Activated T-helper 1 cell treated with anti-CD3 and anti-CD28 coated beads, Interleukin-2, amount 50 U/mL, for 16 hours (primary cell): ENCODE measurements at places on chromosomes 3 and 15.

DNA sequence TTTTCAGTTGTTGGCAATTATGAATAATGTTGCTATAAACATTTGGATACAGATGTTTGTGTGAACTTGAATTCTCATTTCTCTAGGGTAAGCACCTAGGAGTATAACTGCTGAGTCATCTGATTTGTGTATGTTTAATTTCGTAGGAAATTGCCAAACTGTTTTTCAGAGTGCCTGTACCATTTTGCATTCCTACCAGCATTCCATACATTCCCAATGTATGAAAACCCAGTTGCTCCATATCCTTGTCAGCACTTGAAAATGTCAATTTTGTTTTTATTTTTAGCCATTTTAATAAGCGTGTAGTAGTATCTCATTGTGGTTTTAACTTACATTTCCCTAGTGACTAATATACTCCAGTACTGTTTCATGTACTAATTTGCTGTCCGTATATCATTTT is 98.5 kb upstream of the TSC22D2 start:
- no peak for DNase-seq

GRCh38 chr3:6542795-6543194 is 318.1 kb upstream of the GRM7 start:
- DNase-seq, result no peak

DNA sequence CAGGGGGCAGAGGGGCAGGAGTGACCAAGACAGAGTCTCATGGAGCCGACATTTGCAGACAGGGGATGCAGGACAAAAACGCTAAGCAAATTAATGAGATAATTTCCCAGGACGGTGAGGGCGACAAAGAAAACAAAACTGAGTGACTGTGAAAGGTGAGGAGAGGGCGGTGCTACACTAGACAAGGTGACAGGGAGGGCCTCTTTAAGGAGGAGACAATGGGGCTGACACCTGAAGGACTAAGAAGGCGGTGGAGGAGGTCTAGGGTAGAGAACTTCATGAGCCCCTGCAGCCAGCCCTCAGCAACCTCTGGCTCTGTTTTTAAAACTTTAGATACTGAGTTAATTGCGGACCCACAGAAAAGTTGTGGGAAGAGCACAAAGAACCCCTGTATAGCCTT is 41.6 kb downstream of the IQSEC1 start:
- DNase-seq, result no peak

GRCh38 chr3:32113566-32113965 is 7.1 kb downstream of the GPD1L start:
- DNase-seq, result no peak

GRCh38 chr15:32870240-32871033 is 152.6 kb downstream of the GREM1 start:
- no peak for DNase-seq

GRCh38 chr3:172157564-172158258 is 118.3 kb downstream of the FNDC3B start:
- no peak for DNase-seq

DNA sequence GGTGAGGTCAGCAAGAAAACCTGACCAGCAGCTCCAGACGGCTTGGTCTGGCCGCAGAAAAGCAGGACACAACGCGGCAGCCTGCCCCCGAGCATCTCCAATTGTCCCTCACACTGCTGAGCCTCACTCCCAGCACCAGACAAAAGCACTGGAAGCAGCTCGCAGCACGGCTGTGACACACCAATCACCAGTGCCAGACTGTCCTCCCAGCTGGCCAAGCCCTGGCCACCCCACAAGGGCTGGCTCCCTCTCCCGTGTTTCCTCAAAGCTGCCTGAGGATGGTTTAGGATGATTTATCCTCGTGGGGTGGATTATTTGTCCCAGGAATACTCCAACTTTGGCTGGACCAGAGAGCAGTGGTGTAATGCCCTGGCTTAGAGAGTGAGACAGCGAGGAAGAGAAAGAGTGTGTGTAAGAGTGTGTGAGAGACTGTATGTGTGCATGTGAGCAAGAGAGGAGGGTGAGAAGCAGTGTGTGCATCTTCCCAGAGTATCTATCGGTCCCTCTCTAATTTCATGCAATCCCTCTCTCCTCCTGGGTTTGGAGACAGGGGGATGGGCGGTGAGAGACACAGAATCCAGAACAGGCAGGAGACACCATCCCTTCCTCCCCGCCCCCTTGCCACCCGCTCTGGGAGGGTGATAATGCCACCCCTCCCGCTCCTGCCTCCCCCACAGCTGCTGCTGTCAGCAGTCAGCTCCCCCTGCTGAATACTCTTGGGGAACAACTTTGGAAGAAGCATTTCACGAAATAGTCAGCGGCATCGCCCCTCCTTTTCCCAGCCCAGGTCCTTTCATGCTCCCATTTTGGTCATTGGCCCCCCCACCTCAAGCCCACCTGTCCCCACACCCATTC is 34.2 kb downstream of the SEMA5B start:
- no peak for DNase-seq

DNA sequence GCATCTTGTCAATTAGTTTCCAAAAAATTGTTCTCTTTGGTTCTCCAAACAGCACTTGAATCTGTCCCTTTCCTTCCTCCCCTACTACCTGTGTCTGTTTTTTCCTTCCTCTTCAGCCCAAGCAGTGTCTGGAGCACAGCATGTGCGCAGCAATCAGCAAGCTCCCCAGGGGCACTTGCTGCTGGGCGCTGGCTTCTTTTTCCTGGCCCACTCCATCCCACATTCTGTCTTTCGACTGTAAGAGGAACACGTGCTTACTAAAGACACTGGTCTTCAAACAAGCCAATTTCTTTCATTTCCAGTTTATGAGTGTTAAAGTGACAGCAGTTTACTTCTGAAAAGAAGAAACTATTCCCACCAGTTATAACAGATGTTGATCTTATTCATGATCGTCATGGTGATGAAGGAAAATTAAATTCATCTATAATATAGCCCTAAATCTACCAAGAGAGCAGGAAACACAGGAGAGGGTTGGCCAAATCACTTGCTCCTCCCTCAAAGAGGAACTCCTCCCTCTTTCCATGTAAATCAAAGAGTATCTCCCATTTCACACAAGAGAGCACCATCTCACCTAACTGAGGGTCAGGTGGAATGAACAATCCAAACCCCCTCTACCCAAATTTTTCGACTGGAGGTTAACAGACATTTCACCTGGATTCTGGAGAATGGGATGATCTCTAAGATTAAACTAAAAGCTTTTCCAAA is 115.4 kb downstream of the IGF2BP2 start:
- DNase-seq, result no peak

GRCh38 chr15:89116404-89116803 is 28.1 kb downstream of the ABHD2 start:
- DNase-seq, result no peak
